ENCODE measurements at places on chromosomes 1 and 21. TPM values are rescaled to one million over a fixed set of nuclear protein-coding genes. Genes with fewer than 3 reads are reported as not detected.

CHODL gene
- not detected for polyA plus RNA-seq

CFAP107 gene
- polyA plus RNA-seq = not detected

S100A2 gene
- polyA plus RNA-seq = 31.4 TPM

GRCh38 chr1:94723894-94724293 is 96.3 kb upstream of the SLC44A3 start:
- no peak for DNase-seq

DNA sequence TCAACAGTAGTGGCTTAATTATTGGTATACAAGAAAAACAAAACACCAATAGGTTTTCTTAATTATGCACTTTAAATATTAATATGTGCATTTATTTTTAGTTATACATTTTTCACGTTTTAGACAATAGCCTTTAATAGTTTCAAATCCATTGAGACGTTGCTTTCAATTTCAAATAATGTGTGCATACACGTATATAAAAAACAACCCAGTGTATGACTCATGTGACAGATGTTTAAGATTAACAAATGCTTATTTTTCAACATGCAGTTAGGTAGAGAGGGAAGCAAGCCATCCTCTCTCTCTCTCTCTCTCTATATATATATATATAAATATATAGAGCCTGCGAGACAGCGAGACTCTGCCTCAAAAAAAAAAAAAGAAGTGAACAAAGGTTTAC is 24.3 kb downstream of the EYA3 start:
- DNase-seq = no peak

DNA sequence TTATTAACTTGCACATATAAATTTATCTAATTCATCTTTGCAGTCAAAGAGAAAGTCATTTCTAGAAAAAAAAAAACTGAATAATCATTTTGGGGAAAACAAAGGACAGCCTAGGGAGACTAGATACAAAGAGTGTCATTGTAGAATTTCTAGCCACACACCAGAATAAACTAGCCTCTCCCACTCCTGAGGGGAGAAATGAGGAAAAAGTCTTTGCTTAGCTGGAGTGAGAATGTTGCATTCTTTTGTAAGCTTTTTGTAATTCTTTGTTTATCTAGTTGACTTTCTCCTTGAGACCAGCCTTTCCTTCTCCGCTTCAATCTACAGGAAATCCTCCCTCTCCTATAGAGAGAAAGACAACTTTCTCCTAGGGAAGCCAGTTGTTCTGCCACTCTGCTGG is 15.9 kb upstream of the CGN start:
- no peak for DNase-seq

DNA sequence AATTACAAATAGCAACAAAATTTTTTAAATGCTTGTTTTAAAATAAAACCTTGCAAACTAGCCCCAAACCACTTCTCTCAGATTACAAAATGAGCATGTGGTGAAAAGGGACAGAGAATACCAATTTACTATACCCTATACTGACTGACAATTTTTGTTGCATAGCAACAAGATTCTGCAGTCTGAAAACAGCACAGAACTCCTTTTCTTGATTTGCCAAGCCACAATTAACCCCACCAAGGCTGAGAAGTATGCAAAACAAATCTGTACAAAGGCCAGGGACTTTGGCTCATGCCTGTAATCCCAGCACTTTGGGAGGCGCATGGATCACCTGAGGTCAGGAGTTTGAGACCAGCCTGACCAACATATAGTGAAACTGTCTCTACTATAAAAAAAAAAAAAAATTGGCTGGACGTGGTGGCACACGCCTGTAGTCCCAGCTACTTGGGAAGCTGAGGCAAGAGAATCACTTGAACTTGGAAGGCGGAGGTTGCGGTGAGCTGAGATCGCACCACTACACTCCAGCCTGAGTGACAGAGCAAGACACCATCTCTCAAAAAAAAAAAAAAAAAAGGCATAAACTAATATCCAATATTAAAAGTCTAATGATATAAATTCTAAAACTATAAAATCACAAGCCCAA is 21.8 kb downstream of the ENAH start:
- no peak for DNase-seq

DNA sequence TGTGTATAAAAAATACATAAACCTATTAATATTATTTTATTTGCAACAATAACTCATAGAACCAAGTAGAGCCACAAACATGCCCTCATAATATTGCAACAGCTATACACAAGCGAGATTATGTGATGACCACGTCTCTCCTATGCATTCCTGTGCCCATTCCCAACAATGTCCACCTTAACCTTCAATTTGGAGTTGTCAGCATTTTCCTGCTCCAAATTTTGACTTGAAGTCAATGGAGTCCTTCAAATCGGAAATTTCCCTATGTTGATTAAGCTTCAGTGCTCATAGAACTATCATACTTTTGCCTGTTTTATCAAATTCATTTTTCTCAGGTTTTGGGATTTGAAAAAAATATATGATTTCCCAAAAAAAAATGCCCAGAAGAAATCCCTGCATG is 27.4 kb upstream of the FAM20B start:
- no peak for DNase-seq

- DNase-seq = no peak
Observed at GRCh38 chr1:52186449-52186848, 44.6 kb downstream of the ZFYVE9 start.

GRCh38 chr1:229070168-229070567 is 200.7 kb upstream of the RAB4A start:
- DNase-seq = peak; percentile 60

Measured in SK-N-SH (cell line).